ENCODE measurements at places on chromosomes 5 and 9.

GRCh38 chr9:89390578-89391116 is 72.3 kb downstream of the SECISBP2 start:
- DNase-seq, result no peak

GRCh38 chr5:31421806-31422586 is 109.9 kb downstream of the DROSHA start:
- no peak for DNase-seq

- no peak for DNase-seq
Measured at GRCh38 chr9:134694714-134695113, 53.1 kb downstream of the COL5A1 start.

GRCh38 chr9:114238891-114239875 is 83.7 kb upstream of the ORM1 start:
- peak; percentile 51 for DNase-seq

DNA sequence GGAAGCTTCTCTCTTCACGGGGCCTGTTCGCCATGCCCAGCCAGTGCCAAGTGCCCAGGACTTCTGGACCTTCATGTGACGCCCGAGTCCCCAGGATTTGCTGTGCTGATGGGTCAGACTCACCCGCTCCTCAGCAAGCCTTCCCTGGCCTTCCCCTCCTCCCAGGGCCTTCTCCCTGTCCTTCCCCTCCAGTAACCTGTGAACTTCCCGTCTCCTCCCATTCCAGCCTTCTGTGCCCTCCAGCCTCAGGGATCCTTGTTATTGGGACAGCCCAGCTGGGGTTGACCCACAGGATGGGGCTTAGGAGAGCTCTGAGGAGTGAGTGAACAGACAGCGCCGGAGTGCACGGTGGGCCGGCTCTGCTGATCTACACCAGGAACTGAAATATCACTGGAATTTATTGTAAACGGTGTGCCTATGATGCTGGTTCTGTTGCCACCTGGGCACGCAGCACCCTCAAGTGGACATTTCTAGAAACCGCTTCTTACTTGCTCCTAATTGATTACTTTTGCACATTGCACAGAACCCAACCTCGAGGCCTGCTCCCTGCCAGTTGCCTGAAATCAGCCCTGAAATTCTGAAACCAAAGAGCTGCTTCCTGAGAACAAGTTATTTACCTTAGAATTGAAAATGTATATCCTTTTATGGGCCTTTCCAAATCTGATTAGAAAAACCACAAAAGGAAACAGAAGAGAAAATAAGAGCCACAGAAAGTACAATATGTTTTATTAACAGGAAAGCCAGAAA is 1.5 kb downstream of the SPAAR start:
- DNase-seq, result no peak

DNA sequence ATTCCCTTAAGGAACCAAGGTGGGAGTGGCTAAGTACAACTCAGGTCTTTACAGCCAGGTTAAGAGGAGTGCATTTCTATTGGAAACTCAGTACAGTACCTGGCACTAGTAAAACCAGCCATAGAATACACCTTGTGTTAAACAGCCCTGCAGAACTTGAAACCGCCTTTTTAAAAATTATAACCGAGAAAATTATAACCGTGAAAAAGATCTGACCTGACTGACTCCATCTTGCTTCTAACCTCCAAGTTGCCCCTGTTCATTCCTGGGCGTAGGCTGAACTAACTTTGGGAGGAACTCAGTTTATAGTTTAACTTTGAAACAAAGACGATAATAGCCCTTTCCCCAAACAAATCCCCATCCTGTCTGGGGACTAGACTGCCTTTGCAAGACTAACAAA is 132.3 kb downstream of the SUSD1 start:
- DNase-seq, result no peak

DNA sequence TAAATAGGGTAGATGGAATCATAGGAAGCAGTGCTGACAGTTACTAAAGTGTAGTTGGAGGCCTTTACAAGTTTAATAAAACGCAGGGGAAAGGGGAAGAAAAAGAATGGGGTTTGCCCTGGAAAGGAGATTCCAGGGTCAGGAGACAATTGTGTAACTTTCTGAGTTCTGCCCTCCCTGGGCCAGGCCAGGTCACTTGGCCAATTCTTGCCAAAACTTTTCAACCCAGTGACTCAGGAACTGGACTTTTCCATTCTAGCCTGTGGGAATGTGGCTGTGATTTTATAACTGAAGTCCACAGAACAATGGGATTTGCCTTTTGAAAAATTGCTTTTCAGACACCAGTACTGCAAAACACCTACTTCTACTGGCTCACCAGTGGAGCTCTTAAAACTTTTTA is 289.8 kb upstream of the ANKRD55 start:
- no peak for DNase-seq

DNA sequence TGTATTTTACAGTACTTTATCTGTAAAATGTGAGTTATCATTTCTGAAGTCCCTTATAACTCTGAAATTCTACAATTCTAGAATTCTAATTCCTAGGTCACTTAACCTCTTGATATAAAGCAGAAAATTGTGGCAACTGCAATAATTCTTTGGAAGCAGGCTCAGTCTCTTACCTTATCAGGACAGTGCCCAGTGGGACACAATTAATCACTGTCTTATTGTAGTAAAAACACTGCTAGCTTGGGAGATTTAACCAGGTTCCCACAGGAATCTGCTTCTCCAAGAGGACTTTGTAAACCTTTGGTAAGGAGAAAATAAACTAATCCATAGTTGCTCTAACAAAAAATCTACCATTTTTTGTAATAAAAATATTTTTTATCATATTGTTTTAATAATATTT is 18.3 kb upstream of the SPATA9 start:
- no peak for DNase-seq

DNA sequence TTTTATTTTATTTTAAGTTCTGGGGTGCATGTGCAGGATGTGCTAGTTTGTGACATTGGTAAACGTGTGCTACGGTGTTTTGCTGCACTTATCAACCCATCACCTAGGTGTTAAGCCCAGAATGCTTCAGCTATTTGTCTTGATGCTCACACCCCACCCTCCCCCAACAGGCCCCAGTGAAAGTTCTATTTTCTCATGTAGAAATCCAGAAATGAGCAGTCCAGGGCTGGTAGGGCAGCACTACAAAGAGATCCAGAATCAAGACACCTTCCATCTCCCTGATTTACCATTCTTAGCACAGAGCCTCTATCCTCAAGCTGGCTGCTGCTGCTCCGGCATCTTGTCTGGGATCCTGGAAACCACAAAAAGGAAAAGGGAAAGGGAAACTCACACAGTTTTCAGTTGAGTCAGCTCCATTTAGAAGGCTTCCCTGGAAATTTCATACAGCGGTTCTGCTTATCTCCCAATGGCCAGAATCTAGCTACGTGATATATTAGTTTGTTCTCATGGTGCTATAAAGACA is 85.4 kb upstream of the SMARCA2 start:
- no peak for DNase-seq

DNA sequence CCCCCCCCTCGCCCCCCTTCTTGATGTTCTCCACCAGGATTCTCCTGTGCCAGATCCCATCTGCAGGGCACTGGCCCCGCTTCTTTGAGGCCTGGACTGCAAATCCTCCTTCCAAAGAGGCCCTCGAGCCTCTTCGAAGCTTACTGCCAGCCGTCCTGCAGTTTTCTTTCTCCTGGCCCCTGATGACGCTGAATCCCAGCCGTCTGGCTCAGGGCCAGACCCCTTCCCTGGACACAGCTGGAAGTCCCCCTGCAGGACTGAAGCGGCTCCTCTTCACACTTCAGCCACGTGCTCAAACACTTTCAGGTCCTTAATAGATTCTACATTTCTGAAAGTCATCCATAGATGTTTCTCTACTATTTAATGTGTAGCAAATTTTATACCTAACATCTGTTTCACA is 121.5 kb downstream of the EHMT1 start:
- no peak for DNase-seq

DNA sequence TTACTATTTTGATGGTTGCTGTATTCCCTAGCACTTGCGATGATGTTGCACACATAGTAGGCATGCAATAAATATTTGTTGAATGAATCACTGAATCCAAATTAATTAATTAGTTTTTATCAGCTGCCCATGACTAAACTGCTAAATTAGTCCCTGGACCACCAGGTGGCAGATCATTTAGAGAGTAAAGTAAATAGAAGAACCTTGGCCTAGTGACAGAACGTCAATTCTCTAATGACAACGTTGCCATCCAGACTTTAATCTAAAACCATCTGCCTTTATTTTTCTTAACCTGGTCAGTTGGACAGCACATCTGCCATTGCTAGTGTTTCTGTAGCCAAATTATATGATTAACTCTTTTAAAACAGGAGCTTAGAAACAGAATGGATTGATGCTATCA is 457.5 kb downstream of the KIF4B start:
- DNase-seq, result no peak

- DNase-seq, result no peak
Measured at GRCh38 chr5:162384225-162384624, 316.7 kb downstream of the GABRG2 start.

- no peak for DNase-seq
Measured at GRCh38 chr9:114745108-114745848, 60.6 kb downstream of the TNFSF15 start.

- no peak for DNase-seq
Measured at GRCh38 chr5:76046741-76047140, 36.4 kb upstream of the SV2C start.

- no peak for DNase-seq
Measured at GRCh38 chr9:83934569-83935275, 13.5 kb upstream of the KIF27 start.

DNA sequence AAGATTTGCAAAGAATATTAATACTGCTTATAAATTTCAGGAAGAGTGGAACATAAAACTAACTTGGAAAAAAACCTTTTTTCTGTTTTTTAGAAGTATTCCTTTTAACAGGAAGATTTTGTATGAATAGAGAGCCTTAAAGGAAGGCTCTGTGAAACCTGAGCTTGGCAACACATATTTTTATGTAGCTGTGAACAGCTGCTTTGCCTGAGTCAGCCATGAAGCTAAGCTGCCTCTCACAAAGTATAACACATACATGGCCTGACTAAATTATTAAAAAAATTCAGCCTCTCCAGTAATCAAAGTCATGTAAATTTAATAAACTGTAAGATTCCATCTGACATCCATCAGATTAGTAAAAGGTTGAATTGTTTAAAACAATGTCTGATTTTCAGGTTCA is 547.5 kb downstream of the ELAVL2 start:
- DNase-seq, result no peak

- DNase-seq, result no peak
Measured at GRCh38 chr5:176737746-176738636, 72.4 kb upstream of the UNC5A start.

DNA sequence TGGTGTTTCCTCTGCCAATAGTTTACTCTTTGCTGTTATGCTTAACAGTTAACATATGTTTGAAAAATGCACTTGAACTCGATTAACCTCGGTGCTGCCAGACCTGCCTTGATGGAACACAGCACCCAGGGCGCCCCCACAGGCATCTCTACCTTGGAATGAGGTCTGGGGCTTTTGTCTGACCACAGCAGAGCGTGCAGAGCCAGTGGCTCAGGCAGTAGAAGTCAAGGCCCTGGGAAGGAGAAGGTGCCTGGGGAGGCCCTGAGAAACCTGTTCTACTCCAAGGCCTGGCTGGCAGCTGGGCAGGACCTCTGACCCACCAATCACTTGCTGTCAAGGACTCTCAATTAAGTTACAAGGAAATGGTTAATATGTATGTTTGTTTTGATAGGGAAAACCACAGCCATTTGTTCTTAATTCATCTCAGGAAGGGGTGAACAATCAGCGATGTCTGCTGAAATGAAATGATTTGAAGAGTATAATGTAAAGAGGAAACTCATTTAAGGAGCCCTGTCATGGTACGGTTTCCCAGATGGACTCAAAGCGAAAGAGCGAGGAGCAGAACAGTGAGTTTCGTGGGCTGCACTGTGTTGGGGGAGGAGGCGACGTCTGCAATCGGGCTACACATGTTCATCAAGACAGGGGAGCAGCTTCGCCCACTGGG is 21.9 kb downstream of the MACROH2A1 start:
- no peak for DNase-seq

DNA sequence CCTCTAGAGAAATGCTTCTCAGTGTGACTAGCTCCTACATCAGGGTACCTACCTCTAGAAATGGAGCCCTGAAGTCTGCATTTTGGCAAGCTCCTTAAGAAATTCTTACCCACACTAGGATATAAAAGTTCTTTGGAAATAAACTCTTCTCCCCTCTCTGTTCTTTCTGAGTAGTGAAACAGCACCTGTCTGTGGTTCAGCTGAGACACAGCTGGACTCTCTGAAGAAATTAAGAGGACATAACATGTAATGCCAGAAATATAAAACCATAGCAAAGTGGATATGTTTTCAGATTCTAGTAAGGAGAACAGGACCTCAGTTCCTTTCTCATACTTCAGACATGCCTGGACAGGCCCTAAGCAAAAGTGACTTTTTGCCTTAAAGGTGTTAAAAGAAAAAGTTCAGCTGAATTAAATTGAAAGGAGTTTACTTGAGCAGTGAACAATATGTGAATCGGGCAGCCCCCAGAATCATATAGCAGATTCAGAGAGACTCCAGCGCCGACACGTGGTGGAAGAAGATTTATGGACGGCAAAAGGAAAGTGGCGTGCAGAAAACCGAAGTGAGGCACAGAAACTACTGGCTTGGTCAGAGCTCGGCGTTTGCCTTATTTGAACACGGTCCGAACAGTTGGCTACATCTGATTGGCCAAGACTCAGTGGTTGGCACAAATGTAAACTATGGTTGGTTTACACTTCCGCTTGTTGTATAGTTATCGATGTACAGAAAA is 64.5 kb downstream of the PRKACG start:
- DNase-seq, result no peak

DNA sequence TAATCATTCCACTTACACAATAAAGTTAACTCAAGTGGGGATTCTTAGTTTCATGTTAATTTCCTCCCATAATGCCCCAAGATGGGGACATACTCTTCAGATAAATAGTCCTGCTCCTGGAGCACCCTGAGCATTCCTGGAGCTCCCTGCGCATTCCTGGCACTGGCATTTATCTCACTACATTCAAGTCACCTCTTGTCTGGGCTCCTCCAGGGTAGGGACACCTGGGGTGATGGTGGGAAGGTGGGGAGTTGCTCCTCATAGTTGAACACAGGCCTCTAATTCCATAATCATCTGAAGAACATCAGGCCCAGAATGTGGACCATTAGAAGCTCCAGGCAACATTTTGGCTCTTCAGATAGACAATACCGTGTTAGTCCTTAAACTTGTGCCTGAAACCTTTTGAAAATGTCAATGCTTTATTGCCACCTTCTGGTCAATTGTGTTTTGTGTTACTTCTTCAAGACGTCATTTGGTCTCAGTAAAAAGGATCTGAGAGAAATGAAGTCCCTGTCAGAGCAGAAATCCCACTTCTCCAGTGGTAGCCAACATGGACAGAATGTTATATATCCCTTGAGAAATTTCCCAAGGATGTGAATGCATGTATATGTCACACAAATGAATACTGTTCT is 14.2 kb upstream of the AGGF1 start:
- no peak for DNase-seq

GRCh38 chr5:187617-188451 is 3.5 kb upstream of the LRRC14B start:
- no peak for DNase-seq

GRCh38 chr9:77028478-77028877 is 9.0 kb downstream of the FOXB2 start:
- DNase-seq, result no peak

DNA sequence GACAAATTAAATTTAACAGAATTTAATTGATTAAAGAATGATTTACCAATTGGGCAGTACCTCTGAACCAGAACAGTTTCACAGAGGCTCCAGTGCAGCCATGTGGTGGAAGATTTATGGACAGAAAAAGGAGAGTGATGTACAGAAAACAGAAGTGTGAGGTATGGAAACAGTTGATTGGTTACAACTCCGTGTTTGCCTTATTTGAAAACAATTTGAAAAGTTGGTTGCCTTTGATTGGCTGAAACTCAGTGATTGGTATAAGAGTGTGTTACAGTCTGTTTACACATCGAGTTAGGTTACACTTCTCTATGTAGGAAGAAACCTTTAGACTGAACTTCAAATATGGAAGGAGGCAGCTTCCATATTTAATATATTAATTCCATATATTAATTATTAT is 30.1 kb downstream of the KIAA1958 start:
- no peak for DNase-seq
